ENCODE measurements at places on chromosomes 4 and X.

- DNase-seq: no peak
These were observed 111.4 kb downstream of the EFHC2 start for GRCh38 chrX:44232081-44232480.

GRCh38 chr4:17578482-17578891 is 1.5 kb downstream of the LAP3 start:
- DNase-seq: no peak

DNA sequence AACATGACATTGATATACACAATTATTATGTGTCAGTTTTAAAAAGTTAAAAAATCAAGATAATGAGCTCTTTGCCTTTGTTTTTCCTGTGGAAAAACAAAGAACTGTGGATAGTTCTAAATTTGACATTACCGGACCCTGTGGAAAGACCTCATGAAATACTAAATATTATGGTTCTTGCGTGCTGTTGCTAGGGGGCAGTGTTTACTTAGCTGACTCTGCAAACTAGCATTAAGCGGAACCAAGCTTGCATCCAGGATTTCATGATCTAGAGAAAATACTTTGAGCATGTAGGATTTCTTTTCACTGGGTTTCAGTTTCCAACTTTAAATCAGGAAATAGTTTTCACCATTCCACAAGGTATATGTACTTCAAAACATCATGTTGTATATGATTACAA is 33.6 kb downstream of the CLCN4 start:
- no peak for DNase-seq

- no peak for DNase-seq
These were observed 51.0 kb downstream of the SPIN2B start for GRCh38 chrX:57070185-57070984.

DNA sequence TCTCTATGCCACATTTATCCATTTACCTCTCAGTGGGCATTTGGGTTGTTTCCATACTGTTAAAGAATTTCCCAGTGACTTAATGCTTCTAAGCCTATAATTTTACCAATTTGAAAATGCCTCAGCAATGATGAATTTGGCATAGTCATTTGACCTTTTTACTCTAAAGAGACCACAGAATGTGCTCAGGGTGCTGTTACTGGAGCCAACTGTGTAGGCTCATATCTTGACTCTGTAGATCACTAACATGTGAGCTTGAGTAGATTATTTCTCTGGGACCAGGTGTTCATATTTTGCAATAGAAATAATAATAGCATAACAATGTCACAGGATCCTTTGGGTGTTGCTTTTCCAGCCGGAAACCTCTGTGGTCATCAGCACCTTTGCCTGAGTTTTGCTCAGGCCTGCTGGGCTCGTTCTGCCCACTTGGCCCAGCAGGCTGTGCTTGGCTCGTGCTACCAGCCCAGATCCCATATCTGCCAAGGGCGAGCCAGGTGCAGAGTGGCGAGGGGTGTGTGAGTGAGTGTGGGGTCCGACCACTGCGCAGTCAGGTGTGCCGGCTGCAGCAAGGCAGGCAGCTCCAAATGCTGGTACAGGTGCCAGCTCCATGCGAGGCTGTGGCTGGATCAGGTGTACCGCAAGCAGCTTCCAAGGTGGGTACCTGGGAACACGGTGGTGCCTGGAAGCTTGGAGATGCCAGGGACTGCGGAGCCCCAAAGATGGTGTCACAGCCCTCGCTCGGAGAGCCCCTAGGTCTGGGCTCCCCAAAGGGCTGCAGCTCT is 70.6 kb upstream of the ANK2 start:
- DNase-seq: no peak

- no peak for DNase-seq
These were observed 136.5 kb upstream of the NPY2R start for GRCh38 chr4:155071962-155072361.

DNA sequence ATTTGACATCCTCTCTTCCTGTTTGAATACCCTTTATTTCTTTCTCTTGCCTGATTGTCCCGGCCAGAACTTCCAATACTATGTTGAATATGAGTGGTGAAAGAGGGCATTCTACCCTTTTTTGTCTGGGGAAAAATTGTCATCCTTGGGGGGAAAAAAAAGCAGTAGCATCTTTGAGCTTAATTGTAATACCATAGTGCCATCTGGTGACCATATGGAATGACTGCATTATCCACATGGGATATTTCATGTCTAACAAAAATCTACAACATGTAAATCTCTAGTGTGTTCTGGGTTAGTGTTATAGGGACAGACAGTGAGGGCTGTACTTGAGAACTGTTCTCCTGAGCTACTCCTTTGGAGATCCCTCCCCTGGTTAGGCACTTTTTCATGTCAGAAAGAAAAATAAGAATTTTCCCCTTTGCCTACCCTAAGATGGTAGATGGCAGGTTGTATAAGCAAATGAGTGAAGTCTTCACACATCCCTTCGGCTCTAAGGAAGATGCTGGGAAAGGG is 26.0 kb downstream of the CAPN6 start:
- no peak for DNase-seq

DNA sequence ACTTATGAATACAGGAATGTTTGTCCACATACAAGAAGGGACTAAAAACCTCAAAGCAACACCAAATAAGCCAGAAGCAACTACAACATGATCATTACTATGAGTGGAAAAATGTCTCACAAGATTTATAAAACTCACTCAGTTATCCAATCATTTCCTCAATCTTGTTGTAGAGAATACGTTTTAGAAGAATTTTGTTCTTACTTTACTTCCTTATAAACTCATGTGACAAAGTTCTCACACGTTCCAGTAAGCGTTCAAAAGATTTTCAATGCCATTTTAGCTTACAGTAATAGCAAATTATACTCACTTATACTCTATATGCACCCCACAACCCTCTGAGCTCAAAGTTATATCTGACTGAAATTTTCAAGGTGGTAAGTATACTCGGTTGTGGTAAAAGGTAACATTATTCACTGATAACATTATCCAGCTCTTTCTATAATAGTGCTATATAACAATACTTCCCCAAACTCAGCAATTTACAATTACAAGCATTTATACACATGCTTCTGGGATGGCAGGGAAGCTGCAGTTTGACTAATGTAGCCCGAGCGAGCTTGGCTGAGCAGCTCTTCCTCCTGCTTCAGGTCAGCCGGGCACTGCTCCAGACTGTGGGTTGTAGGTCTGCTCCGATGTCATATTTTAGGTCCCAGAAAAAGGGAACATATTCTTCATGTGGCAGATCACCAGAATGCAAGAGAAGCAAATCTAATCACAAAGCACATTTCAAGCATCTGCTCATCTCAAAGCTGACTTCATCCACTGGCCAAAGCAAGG is 226.3 kb downstream of the RCHY1 start:
- DNase-seq: no peak

GRCh38 chrX:37331546-37331945 is 17.6 kb upstream of the PRRG1 start:
- no peak for DNase-seq
